ENCODE measurements at places on chromosomes 16 and 17. TPM values are rescaled to one million over a fixed set of nuclear protein-coding genes. Genes with fewer than 3 reads are reported as not detected.

GRCh38 chr16:31428638-31429247 lies 583 bp upstream of the COX6A2 start:
- no peak for DNase-seq

Gene GGT6
- total RNA-seq: not detected

- DNase-seq: no peak
Measured at GRCh38 chr16:66028510-66029216, 337.8 kb upstream of the CDH5 start.

- DNase-seq: peak; percentile 82
Measured at GRCh38 chr16:79628501-79628975, 28.0 kb upstream of the MAF start.

Gene SRL
- total RNA-seq: not detected

- no peak for DNase-seq
Measured at GRCh38 chr17:63843910-63844677, 1.6 kb upstream of the SMARCD2 start.

DNA sequence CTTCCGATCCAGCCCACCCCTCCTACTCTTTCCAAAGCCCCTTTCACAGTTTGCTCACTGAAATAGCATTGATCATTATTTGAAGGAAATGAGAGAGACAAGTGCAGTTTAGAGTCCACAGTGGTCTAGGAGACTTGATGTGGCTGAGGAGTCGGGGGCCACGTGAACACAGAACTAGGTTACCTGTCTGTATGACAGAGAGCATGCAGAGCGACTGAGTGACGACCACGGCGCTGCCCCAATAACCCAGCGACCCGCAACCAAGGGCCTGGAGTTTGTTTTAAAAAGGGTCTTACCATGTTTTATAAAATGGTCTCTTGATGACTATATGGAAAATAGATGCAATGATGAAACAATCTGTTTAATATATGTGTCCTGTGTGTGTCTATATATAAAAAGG lies 39.5 kb downstream of the NDEL1 start:
- DNase-seq: no peak

Gene SOX8
- 0.12 TPM for total RNA-seq

- DNase-seq: no peak
Measured at GRCh38 chr16:51114382-51114781, 36.7 kb downstream of the SALL1 start.

DNA sequence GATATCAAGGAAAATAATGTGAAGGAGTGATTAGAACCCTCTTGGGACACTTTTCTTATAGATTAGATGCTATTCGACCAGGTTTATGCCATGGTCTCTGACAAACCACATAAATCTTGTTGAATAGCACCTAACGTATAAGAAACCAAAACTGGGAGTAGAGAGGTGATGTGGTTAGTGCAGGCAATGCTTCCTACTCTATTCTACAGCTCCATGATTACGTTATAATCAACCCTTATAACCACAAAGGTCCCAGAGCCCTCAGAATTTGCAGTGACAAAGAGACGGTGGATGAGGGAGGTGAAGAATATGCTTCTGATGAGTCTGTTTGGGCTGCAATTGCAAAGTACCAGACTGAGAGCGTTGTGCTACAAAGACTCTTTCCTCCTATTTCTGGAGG lies 78.4 kb downstream of the ARHGAP44 start:
- no peak for DNase-seq

- no peak for DNase-seq
Measured at GRCh38 chr16:68360547-68360946, 49.7 kb downstream of the PRMT7 start.

DNA sequence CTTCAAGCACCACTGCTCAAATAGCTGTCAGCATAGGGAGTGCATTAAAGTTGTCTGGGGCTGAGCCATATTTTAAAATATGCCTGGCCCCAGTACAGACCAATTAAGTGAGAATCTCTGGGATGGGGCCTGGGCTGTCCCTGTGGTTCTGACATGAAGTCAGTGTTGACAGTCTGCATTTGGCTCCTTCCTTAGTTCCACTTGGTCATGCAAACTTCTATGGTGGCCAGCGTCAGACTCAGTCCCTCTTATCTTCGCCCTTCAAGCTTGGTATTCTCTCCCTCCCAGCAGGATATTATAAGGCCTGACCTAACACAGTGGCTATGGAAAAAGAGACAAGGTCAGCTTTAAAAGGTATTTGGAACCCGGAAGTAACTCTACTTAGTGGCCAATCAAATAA lies 177.2 kb downstream of the PMP22 start:
- no peak for DNase-seq

Gene ATP2A1
- total RNA-seq: 0.04 TPM

Gene TPSG1
- total RNA-seq: 1.1 TPM

DNA sequence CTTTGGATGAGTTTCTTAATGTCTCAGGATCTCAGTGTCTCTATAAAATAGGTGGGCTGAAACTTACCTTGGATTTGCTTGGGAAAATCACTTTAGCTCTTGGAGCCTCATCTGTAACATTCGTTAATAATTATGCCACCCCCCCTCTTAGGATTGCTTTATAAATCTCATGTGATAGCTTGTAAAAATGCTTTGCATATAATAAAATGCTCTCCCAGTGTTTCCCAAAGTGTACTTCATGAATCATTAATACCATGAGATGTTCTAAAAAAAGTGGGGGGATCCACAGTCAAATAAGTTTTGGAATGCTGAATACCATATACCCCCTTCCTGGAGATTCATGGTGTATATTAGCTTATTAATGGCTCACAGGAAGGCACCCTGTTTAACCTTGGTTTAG lies 5.2 kb downstream of the KRT39 start:
- DNase-seq: no peak

Gene MARCHF10
- total RNA-seq: not detected

DNA sequence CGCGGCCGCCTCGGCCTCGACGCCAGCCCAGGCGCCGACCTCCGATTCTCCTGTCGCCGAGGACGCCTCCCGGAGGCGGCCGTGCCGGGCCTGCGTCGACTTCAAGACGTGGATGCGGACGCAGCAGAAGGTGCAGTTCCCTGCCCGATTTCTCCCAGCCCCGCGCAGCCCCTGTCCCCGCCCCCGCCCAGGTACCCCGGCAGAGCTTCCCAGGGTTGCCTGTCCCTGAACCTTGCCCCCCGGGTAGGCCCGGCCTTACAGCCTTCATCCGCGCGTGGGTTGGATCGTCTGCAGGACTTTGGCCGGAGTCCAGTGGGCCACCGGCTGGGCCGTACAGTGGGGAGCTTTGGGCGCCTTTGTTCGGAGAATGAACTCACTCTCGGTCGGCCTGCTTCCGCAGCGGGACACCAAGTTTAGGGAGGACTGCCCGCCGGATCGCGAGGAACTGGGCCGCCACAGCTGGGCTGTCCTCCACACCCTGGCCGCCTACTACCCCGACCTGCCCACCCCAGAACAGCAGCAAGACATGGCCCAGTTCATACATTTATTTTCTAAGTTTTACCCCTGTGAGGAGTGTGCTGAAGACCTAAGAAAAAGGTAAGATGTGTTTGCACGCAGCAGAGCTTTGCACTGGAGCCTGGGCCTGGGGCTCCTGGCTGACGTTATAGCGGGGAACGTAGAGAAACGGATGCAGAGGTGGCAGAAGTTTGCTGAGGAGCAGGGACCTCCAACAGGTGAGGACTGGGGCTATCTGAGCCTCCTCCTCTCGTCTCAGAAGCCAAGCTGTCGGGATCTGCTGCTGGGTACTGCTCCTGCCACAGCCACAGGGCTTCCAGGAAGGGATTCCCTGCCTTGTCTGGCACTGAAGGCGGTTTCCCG lies 593 bp downstream of the GFER start:
- no peak for DNase-seq

Gene CCDC47
- total RNA-seq: 50.4 TPM

GRCh38 chr17:63546308-63547082 lies 3.8 kb upstream of the DCAF7 start:
- no peak for DNase-seq

- no peak for DNase-seq
Measured at GRCh38 chr16:85865-86264, 7.8 kb downstream of the MPG start.

- peak; percentile 94 for DNase-seq
Measured at GRCh38 chr16:84228256-84228838, 11.5 kb downstream of the KCNG4 start.

DNA sequence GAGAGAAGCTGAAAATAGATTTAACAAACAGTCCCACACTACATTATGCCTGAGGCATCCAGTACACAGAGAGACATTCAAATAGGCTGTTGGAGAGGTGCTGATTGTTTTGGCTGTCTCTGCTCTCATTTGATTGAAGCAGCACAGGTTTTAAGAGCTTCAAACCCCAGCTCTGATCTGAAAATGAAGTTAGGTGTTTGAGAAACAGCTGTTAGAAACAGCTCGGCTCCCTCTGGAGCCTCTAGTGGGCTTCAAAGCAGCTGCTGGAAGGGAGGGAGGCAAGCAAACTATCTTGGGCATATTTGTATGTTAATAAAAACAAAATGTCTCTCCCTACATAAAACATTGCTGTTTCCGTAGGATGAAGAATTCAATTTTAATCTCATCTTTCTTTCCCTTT lies 607.3 kb upstream of the GOT2 start:
- no peak for DNase-seq

DNA sequence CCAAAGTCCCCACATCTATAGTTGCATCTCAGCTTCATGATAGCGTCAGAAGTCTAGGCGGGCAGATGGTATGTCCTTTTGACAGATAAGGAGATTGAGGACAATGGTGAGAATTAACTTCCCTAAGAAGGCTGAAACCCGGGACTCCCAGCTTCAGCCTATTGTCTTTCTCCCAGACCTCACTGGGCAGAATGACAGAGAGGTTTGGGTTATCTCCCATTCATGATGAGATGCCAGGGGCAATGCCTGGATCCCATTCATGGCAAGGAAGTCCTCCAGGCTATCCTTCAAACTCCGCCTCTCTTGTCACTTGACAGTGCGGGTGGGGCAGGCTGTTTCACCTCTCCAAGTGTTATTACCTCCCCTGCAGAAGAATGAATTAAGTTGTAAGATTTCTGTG lies 100.3 kb downstream of the IRX5 start:
- DNase-seq: no peak

Gene FOXN1
- total RNA-seq: not detected

Gene HOXB6
- 3.1 TPM for total RNA-seq

- DNase-seq: no peak
Measured at GRCh38 chr16:6252541-6252940, 1080.1 kb upstream of the RBFOX1 start.

Gene ITGAX
- total RNA-seq: 1.8 TPM

GRCh38 chr16:290015-290680 lies 7.2 kb downstream of the PDIA2 start:
- DNase-seq: no peak

GRCh38 chr17:66255527-66255971 lies 26.3 kb upstream of the APOH start:
- no peak for DNase-seq

DNA sequence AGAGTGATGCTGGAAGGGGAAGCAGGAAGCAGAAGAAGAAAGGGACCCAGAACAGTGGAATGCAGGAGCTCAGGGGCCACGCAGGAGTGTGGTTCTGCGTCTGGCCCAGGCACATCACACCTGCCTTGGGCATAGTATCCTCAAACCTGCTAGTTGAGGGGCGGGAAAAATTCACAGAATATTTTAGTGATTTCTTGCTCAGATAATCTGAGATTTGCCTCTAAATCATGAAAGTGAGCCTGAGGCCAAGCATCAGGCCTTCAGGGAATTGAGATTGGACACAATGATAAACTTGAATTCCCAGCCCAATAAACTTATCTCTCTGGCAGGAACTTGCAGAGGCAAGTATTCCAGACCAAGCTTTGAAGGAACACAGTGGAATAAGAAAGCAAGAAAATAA lies 48.5 kb upstream of the CCL2 start:
- no peak for DNase-seq

DNA sequence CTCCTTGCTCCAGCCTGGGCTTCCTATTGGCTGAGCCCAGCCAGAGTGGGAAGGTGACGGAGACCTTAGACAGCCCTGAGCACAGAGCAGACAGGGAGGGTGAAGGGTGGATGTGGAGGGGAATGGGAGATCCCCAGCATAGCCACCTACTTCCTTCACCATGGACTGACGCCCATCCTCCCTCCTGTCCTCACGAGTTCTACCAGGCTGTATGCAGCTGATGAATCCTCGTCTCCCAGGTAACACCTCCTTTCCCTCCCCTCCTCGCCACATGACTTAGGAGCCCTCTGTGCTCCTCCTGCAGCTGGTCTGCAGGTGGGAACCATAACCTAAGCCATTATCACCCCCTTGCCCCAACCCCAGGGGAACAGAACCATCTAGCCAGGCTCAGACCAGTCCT lies 9.0 kb upstream of the CRHR1 start:
- peak; percentile 52 for DNase-seq

- DNase-seq: peak; percentile 64
Measured at GRCh38 chr17:54992797-54993639, 24.5 kb downstream of the STXBP4 start.

DNA sequence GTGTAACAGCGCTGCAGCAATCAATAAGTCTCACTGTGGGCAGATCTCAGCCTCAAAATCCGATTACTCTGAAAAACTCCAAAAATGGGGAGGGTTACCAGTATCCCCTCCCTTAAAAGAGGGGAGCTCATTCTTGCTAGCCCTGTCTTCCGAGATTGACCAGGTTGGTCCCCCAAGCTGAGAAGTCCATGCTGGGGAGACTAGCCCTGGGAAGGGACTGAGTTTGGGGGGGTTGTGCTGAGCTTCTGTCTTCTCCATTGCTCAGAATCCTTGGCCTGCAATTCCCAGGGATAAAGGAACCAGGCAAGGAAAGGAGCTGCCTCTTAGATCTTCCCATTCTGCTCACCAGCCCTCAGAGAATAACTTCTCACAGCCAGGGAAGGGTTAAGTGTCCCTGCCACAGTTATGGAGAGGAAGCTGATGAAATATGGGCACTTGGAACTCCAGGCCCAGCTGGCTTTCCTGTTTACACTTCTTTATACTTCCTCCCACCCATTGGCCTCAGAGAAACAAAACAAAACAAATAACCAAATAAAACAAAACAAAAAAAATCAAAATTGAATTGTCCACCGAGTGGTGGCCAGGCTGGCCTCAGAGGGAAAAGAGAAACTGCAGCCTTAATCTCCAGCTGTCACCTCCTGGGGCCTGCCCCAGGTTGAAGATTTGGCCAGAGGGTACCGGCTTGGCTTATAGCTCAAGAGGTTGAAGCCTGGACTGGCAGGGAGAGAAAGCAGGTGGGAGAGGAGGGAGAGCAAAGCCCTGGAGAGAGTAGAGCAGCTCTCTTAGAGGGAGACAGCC lies 2.6 kb downstream of the HOXB3 start:
- peak; percentile 83 for DNase-seq

DNA sequence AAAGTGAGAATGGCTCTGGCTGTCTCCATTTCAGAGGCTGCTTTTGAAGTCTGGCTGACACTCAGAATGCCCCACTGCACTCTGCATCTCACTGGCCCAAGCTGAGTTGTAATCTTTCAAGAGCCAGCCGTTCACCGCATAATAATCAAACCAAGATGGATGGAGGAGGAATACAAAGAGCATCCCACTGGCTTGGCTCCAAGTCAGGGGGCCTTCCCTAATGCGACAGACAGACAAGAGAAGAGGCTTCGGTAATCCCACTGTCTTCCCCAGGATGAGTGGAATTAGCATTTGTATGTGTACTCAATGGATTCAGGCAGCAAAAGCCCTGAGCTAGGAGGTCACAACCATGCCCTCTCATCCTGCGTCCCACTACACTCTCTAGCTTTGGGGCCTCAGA lies 68.0 kb downstream of the CBLN1 start:
- no peak for DNase-seq
